ENCODE measurements at places on chromosomes 16 and 17.

DNA sequence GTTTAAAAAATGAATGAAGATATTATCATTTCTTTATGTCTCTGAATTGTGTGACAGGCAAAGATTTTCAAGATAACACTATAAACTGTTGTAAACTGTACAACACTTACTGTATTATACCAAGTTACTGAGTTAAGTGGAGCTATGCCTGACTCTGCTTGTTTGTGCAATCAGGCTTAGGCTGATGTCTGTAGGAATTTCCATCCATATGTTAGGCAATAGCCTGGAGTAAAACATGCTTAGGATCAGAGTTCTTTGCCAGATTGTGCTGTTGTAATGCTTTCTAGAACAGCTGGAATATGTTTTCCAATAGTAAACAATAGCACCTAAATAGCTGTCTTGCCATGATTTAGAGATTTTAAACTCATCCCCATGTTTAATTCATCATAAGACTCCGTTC is 1496.7 kb downstream of the CDH11 start:
- DNase-seq: no peak

GRCh38 chr17:77131904-77132303 is 8.9 kb upstream of the SEC14L1 start:
- DNase-seq: no peak

DNA sequence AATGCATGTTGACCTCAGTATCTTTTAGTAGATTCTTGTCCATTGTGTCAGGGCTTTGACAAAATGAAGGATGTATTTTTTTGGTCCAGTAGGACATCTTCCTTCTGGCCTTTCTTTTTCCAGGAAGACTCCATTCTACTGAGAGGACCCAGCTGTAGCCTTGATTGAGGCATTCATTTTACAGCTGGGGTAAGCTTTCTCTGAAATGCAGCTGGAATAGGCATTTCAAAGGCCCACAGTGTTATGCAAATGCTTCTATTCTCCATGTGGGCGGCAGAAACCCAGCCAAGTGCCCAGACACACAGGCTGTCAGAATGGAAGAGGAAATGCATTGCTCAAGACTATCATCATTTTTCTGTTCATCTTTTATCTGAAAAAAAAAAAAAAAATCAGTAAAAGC is 629.0 kb upstream of the CDH8 start:
- no peak for DNase-seq

GRCh38 chr17:3754458-3755334 is 31.0 kb downstream of the HASPIN start:
- DNase-seq: no peak

GRCh38 chr17:29719469-29719868 is 96.8 kb upstream of the CORO6 start:
- DNase-seq: no peak

GRCh38 chr17:50564916-50565315 is 4.4 kb downstream of the CACNA1G start:
- no peak for DNase-seq

GRCh38 chr17:57628421-57628820 is 116.7 kb downstream of the CCDC182 start:
- DNase-seq: no peak

- no peak for DNase-seq
These were observed 50.7 kb downstream of the NUP93 start for GRCh38 chr16:56780646-56781045.

GRCh38 chr16:12290165-12290564 is 313.6 kb downstream of the SNX29 start:
- no peak for DNase-seq

- DNase-seq: no peak
These were observed 72.9 kb downstream of the NTN1 start for GRCh38 chr17:9094193-9094592.

DNA sequence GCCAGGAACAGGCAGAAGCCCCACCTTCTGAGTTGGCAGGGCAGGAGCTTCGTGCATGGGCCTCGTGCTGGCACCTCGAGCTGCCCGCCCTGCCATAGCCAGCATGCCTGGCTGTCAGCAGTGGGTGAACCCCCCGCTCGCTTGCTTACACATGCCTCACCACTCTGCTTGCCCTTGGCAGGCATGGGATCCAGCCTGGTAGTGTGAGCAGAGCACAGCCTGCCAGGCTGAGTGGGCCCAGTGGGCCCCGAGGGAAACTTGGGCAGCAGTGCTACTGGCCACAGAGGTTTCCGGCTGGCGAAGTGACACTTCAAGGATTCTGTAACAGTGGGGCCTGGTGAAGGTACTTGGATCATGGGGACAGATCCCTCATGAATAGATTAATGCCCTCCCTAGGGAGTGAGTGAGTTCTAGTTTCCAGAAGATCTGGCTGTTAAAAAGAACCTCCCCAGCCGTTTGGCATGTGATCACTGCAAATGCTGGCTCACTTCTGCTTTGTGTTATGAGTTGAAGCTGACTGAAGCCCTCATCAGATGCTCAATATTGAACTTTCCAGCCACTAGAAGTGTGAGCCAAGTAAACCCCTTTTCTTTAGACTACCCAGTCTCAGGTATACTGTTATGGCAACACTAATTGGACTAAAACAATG is 114.7 kb downstream of the BCAS3 start:
- no peak for DNase-seq

- DNase-seq: no peak
These were observed 6.5 kb downstream of the MAPT start for GRCh38 chr17:45900723-45901415.

GRCh38 chr16:14071576-14072271 is 605 bp downstream of the MRTFB start:
- no peak for DNase-seq

- DNase-seq: no peak
These were observed 10.5 kb downstream of the GINS3 start for GRCh38 chr16:58402796-58403195.

DNA sequence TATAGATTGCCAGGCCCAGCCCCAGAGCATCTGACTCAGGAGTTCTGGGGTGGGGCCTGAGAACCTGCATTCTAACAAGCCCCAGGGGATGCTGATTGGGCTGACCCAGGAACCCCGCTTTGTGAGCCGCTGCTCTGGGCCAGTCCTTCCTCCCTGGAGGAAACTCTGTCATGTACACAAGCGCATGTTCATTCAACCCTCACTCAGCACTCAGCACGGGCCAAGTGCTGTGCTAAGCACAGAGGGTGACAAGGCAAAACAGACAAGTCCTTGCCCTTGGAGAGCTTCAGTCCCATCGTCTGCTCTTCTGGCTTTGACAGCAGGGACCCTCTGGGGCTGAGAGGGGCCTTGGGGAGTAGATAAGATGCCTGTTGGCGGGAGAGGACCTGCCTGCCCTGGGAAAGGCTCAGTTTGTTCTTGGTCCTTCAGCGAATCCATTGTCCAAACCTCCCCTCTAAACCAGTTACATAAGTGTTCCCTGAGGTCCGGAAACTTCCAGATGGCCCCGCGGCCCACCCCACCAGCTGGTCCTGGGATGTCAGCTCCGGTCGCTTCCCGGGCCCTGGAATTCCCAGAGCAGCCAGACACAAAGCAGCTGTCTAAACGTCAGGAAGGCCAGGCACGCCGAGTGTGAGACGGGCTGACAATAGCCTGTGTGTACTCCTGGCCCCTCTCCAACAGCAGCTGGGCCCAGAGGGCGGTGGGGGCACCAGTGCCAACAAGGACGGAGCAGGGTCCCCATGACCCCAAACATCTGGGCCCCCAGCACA is 88.8 kb downstream of the ZDHHC7 start:
- DNase-seq: no peak

- no peak for DNase-seq
These were observed 13.9 kb upstream of the OR1F1 start for GRCh38 chr16:3173892-3174617.

DNA sequence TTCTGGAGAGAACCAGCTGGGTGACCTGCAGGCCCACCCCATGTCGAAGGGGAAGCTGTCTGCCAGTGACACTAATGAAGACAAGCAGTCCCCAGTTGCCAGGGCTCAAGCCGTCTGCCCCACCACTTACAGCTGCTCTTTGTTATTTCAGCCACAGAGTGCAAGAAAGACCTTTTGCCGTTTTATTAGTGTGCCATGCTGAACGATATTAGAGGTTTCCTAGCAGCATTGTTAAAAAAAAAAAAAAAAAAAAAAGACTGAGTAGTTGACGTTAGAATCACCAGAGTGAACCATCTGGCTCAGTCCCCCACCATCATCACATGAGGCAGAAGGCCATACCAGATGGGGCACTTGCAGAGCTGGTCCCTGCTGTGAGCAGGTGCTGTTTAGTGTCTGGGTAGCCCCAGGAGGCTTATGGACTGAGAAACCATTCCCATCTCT is 26.5 kb upstream of the SLC39A11 start:
- no peak for DNase-seq

DNA sequence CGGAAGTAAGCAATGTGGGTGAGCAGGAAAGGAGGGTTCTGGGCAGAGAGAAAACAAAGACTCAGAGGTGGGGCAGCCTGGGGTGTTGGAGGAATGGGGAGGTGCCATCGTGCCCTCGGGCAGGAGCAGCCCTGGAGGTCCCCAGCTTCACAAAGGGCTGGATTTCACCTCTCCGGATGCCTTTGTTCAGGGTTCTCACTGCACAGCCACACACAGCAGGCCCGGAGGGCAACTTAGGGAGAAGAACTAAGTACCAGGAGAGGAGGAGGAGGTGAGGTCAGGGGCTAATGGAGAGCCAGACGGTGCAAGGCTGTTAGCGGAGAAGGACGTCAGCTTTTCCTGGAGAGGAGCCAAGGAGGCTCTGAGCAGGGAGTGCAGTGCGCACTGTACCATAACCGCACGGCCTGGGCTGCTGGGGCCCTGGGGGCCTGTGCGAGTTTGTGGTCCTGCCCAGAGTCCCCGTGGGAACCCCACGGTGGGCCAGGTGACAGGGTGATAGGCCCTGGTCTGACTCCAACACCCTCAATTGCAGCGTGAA is 9.3 kb downstream of the ARRB2 start:
- no peak for DNase-seq

DNA sequence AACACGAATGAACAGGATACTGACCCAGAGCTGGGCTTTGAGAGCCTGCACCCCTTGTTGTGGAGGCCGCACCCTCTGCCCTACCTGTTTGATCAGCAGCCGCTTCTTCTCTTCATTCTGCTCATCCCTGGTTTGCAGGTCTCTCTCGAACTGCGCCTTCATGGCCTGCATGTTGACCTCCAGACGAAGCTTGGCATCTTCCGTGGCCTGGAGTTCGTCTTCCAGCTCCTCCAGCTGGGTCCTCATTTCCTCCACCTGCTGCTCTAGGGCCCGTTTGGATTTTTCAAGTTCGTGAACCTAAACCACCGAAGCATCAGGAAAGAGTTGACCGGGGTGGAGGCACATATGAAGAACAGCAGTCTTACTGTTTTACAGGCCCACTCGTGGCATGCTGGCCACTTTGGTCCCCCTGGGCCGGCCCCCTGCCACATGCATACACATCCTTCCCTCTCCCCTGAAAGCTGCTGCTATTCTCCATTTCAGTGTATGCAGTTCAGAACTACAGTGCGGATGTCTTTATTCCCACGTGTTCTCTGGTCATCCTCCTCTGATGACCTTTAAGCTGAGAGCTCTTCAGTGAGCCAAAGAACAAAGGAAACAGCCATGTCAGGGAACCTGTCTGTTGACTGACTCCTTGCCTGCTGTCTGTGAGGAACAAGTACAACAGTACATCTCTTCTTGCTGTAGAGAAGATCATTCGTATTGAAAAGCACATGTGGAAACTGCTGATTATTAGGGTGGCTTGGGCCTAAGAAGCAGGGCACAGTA is 54.8 kb downstream of the NDEL1 start:
- no peak for DNase-seq

DNA sequence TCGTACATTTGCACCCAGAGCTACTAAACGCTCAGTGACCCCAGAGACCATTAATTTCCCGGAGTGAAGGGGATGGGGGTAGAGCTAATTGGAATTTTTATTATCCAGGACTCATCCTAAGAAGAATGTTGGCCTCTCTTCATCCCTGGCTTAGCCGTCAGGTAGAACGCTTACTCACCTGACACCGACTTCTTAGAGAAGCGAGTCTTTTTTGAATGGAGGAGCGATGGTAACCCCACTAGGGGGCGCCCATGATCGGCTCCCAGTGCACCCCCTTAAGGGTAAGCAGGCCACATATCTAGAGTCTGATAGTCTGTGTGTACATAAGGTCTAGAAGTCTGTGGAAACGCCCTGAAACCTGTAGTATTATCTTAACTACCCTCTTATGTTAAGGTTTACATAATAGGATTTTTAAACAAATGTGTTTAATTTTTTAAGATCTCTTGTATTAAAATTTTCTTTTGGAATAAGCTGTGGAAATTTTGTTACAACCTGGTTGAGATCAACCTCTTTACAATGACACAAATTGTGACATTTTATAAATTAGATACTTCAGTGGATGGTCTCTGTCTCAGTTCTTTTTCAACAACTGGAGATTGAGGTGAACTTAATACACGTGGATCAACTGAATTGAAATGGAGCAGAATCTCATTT is 229.8 kb downstream of the CPPED1 start:
- peak; percentile 7 for DNase-seq

- DNase-seq: no peak
These were observed 20.0 kb upstream of the RASD1 start for GRCh38 chr17:17515934-17516930.

- DNase-seq: peak; percentile 53
These were observed 170.8 kb upstream of the FAM20A start for GRCh38 chr17:68771867-68772515.

DNA sequence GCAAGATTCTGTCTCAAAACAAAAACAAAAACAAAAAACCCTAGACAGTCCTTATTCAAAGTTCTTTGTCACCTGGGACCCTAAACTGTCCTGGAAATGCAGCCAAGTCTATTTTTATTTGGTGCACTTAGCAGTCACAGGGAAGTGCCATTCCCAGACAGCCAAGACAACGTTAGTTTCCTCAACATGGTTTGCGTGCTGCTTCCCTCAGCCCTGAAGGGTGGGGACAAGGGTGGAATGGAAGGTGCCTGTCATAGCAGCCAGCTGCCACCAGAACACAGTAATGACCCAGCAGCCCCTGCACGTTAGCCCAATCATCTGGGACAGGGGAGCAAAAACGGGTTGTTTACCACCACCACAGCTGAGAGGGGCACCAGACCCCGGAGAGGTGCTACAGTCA is 16.9 kb downstream of the CREBBP start:
- no peak for DNase-seq

DNA sequence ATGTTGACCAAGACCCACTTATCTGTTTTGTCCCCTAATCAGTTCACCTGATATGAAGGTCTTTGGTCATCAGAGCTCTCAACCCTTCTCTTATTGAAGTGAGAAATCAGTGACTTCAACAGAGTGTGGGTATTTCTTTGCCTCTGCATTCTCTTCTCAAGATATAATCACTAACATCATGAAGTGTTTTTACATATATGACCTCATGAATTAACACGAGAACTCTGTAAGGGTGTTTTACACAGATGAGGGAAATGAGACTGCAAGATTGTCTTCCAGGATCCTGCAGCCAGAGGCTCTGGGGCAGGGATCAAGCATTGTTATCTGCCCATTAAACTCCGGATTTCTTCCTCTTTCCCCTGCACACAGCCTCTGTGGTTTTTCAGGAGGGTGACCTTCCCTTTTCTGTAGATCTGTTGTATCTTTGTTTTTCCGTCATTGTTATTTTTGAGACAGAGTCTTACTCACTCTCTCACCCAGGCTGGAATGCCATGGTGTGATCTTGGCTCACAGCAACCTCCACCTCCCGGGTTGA is 22.7 kb downstream of the LCMT1 start:
- no peak for DNase-seq

- no peak for DNase-seq
These were observed 2.0 kb upstream of the VAMP2 start for GRCh38 chr17:8164815-8165131.

GRCh38 chr17:67041941-67042899 is 2.1 kb upstream of the CACNG1 start:
- no peak for DNase-seq

All from SW 1271 (cell line).